ENCODE measurements at places on chromosomes 2 and 18.

DNA sequence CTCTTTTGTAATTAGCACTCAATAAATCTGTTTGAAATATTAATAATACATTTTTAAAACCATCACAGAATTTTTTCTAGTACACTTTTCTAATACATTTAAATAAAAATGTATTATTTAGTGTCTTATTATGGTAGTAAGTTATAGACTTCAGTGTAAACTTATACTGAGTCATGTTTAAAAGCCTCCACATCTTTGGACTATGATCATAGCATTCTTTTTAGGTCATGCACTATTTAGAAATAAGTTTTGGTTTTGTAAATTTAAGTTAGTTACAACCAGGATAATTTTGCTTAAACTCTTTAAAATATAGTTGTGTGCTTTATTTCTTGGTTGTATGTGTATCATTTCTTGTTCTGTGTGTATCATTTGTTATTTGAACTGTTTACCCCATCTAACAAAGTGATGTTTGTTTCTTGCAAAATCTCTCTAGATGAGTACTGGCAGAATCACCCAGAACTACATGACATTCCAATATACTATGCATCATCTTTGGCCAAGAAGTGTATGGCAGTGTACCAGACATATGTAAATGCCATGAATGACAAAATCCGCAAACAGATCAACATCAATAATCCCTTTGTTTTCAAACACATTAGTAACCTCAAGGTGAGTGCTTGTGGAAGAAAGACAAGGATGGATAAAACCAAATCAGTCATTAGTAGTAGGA, 16.7 kb downstream of the CPSF3 start:
- no peak for DNase-seq

- DNase-seq, result no peak
Measured at GRCh38 chr2:199875400-199875799, 24.4 kb upstream of the FTCDNL1 start.

- DNase-seq, result no peak
Measured at GRCh38 chr2:174774886-174775285, 10.6 kb upstream of the CHRNA1 start.

DNA sequence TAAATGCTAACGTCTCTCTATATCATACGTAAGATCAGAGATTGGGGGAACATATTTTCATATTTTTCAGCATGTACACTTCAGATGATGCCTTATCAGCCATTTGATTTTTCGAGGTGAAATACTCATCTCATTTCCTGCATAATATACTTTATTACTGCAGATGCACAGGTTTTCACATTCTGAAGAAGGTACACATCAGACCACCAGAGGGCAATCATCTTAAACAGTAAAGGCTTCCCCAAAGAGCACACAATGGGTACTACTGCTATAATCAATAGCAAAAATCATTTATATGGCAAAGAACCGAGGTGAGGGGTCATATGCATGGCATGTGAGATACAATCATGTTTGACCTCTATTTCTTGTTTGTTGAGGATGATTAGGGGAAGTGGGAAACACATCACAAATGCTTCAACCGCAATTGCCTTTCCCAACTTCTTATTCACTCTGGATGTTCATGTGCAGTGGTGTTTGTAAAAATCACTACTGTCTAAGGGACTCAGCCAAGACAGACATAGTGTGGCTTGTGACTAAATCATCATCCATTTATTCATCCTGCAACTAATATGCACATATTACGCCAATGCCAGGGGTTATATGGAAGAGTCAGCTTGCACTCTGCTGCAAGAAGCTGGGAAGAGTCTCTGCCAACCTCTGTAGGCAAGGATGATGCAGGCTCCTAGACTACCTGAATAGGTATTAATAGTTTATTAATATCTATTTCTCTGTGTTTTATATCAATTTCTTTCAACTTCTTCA, 118.7 kb downstream of the EPB41L3 start:
- no peak for DNase-seq

- no peak for DNase-seq
Measured at GRCh38 chr2:70903641-70904340, 31.9 kb upstream of the ATP6V1B1 start.

DNA sequence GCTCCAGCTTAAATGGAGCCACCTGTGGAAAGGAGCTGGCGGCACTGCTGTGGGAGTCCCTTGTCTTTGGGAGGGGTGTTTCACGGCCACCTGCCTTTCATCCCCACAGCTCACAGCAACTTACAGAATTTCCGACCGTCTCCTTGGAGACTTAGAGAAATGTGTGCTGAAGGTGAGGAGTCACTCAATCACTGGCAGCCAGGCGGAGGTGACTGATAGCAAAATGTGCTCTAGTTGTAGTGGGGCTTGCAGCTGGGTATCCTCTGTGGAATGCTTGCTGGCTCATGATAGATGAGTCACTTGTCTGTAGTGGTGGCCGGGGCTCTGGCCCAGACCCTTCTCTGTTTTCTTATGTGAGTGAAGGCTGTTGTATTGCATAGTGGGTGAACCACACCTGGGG, 110.7 kb downstream of the SH3RF3 start:
- no peak for DNase-seq

DNA sequence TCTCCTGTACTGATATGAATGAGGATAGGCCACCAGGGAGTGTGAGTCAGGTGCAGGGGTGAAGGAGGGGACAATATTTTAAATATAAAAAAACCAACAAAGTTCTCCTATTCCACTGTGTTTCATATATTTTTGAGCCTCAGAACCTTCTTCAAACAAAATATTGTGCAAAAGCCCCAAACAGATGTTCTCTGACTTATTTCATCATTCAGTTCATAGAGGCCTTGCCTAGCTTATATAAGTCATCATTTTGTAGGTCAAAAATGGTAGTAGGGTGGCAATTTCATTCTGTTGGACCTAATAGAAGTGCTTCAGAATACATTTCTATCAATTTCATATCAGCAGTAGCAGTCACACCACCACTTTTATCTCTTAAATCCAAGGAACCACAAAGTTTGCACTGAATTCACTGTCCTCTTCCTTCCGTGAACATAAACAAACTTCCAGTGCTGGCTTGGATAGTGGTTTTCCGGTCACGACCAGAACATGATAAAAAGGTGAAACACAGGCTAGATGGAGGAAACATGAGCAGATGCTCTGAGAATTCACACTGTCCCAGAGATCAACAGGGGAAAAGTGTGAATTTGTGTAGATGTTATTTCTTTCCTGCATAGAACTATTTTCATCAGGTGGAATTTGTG, 99.1 kb downstream of the EN1 start:
- DNase-seq, result no peak

DNA sequence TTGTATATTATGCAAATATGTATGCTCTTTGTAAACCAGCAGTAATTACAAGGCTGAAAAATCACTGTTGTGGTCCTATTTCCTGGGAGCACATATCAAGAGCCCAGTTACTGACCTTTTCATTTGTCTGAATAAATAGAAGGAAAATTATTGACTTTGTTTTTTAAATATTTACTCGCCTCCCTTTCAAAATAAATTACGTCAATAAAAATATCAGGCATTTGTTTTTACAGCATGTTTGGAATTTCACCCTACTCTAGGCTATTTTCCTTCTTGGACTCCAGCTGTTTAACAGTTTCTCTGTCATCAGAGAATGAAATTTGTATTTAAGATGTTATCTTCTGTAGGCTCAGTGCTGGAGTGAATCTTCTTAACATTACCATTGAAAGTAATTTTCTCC, 59.9 kb upstream of the LRATD1 start:
- no peak for DNase-seq

GRCh38 chr2:240465268-240465764, 29.9 kb downstream of the GPC1 start:
- DNase-seq, result no peak

GRCh38 chr2:146161256-146161882, 1641.5 kb upstream of the ZEB2 start:
- no peak for DNase-seq

DNA sequence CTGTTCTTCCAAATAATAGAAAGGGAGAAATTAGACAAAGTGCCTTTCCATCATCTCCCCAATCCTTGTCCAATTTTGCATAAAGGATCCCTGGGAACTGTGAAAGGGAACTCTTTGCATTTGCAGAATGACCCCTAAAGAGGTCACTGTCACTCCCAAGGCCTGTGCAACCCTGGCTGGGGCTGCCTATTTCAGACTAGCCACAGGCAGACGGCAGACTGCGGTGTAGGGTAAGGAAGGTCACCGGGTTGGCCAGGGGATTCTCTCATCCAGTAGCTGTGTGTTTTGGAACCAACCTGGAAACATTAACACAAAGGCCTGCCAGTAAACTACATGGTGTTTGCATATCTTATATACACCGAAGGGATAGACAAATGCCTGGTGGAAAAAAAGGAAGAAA, 818.7 kb downstream of the BCL11A start:
- no peak for DNase-seq

- DNase-seq, result no peak
Measured at GRCh38 chr2:183543222-183543621, 419.0 kb downstream of the NUP35 start.

GRCh38 chr2:210593166-210593565, 36.8 kb downstream of the CPS1 start:
- no peak for DNase-seq

DNA sequence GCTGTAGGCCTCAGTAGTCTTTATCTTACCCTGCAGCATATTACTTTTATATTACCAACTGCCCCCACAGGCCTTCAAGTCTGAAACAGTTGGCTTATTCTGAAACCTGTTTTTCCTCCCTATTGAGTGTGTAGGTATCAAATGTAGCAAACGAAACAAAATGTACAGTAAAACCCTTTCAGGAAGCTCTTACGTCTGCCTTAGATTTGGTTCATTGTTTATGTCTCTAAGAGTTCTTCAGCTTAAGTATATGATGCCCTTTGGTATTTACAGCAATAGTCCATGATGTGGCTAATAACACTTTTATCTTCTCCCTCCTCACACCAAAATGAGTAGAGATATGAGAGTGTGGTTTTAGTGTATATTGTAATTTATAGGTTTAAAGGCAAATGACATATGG, 108.8 kb downstream of the DOCK10 start:
- no peak for DNase-seq

GRCh38 chr2:96540136-96540535, 3.6 kb downstream of the ARID5A start:
- DNase-seq, result no peak

DNA sequence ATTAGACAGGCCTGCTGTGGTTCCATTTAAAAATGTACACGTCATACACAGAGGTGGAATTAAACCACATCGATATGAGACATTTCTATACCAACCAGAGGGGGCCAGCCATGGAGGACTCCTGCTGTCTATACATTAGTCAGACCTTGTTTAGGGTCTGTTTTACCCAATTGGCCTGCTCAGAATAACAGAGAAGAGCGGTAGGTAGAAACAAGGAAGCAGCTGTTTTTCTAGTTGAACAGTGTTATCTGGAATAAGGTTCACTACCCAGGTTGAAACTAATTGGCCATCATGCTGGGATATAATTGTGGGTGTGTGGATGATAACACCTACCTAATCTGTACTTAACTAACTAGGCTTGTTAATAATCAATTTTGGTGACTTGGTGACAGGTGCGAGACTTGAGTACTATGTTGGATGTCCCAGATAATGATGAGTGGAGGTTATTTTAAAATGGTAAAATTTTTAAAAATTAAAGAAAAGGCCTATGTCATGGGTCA, 47.5 kb downstream of the RHBDD1 start:
- DNase-seq, result no peak

DNA sequence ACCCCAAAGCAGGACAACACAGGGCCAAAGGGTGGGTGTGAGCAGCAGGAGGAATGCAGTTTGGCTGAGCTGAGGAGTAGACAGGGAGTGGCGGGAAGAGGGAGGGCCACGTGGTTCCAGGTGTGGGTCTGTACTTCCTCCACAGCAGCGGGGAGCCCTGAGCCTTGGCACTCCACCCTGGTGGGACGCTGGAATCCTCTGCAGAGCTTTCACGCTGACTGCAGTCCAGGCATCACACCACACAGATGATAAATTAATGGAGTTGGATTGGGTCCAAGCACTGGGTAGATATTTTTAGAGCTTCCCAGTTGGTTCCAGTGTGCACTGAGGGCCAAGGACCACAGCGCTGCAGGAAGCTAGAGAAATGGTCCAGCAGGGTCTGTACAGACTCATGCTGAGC, 67.0 kb upstream of the TMEM200C start:
- no peak for DNase-seq

DNA sequence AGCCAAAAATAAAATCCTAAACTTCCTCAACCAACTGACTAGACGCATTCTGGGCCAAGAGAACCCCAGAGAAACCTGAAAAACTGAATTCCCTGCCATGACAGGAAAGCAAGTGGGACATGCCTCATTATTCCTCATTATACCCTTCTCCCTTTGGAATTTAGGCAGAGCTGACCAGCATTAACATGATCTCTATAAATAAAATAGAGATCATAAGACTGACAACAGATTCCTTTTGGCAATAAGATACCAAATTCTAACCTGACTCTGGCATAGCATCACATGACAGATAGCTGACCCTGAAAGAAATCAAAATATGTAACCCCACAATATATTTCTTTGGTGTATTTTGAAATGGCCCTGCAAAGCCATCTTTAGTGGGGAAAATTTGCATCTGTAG, 277.8 kb upstream of the SLC14A2 start:
- DNase-seq, result no peak

- no peak for DNase-seq
Measured at GRCh38 chr2:23603581-23603980, 218.6 kb downstream of the KLHL29 start.

- no peak for DNase-seq
Measured at GRCh38 chr2:194610297-194610696, 1046.7 kb upstream of the SLC39A10 start.

- DNase-seq, result no peak
Measured at GRCh38 chr2:19893520-19894133, 8.2 kb downstream of the TTC32 start.

DNA sequence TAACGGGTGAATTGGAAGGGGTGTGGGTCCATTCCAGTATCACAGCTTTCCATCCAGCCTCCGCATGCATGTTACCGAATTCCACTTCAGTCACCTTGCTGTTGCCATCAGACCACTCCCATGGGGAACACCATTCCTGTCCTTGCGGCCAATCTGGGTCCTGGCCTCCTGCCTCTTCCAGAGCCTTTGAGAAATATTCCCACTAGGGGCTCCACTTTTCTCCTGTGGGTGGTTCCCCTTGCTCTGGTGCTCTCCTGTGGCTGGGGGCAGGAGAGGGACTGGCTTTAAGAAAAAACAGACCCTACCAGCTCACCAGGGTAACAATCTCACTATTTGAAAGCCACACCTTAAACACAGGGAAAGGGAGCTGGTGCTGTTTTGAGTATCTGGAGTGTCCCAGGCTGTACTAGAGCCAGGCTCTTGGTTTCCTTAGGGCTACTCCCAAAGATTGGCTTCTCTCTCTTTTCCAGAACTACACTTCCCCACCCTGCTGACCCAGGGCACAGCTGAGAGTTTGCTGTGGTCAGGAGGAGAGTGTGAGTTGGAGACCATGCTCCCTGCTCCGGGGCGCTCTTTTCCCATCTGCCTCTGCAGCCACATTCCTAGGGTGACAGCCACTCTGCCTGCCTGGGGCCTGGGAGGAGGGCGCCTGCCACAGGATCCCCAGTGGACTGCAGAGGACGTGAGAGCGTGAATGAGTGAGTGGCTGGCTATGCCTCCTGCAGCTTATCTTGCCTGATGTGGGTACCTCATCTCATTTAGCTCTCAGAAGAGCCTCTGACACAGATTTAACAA, 460.8 kb upstream of the HS6ST1 start:
- DNase-seq, result no peak

- DNase-seq, result no peak
Measured at GRCh38 chr2:54676656-54677055, 46.8 kb upstream of the EML6 start.

Measured in Panc1 (cell line).